Muscle of leg (tissue), 16 donors: ENCODE measurements at places on chromosomes 5 and 9.

- DNase-seq = peak; percentile 63
Measured at GRCh38 chr5:107099506-107099905, 571.2 kb downstream of the EFNA5 start.

- peak; percentile 21 for DNase-seq
Measured at GRCh38 chr5:112554101-112554977, 135.3 kb upstream of the EPB41L4A start.

DNA sequence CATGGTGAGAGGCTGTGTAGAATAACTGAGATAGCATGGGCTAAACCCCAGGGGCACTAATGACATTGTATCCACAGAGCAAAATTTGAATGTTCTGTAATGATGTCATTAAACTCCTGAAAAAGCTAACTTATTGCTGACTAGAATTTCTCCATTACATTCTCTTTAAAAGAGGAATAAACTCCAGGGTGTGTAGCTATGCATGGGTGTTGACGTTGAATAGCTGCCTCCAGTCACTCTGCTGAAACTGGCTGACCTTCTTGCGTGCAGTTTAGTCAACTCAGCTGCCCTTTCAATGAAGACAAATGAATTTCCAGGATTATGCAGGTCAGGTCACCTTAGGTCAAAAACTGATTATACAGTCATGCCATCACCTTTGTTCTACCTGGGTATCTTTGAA lies 617.5 kb upstream of the WWC1 start:
- DNase-seq = no peak

DNA sequence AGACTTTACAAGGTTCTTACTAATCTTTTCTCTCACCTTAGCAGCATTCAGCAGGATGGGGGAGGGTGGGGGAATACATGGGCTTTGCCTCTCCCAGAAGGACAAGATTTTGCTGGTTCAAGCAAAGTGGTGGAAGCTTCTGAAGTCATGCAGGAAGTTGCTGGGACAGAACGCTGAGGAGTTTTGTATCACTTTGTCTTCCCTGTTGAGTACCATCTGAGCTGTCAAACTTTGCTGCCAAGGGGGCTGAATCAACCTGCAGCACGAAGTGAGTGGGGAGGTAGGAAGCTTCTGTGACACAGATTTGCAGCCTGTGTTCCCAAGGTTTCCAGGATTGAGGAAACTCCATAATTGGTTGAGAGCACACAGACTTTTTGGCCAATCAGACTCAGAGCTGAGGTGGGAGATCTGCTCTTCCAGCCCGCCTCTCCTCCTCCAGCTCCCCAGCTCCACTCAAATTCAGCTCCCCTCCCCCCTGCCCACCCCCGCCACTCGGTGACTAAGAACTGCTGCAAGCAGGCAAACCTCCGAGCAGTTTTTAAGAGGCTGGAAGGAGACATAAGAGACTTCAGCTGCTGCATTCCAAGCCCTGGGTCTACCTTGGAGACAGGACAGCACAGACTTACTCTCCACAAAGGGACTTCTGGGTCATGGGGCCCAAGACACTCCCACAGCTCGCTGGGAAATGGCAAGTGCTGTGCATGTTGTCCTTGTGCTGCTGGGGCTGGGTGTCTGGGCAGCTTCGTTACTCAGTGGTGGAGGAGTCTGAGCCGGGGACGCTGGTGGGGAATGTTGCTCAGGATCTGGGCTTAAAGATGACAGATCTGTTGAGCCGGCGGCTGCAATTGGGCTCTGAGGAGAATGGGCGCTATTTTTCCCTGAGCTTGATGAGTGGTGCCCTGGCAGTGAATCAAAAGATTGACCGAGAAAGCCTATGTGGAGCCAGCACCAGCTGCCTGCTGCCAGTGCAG lies at the start of gene PCDHGC5:
Gene PCDHGC5 (plus strand): TSS at position 491 of the 971 bp plus-strand sequence. CDS start 160 bp downstream, at position 651.
- no peak for DNase-seq

- DNase-seq = no peak
Measured at GRCh38 chr5:96412868-96413449, 20.1 kb downstream of the PCSK1 start.

- DNase-seq = no peak
Measured at GRCh38 chr9:107228496-107229039, 54.5 kb upstream of the RAD23B start.

GRCh38 chr9:81819859-81820546 lies 108.2 kb upstream of the SPATA31D4 start:
- DNase-seq = no peak

DNA sequence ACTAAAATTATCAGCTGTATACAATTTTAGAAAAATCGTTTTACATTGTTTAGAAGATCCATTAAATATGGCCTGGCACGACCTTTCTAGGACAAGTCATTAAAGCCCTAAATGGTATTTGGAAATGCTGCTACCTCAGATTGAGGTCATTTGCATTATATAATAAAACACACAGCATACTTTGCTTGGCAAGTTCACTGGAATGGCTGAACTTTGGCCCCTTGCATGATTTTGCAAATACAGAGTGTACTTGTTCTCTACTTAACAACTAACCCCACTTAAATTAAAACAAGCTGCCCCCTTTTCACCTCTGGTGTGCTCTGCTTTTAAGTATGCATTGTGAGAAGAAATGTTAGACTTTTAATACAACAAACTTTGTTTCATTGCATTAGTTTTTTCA lies 860.1 kb downstream of the PTPRD start:
- DNase-seq = peak; percentile 56

- no peak for DNase-seq
Measured at GRCh38 chr9:72509635-72510034, 11.8 kb upstream of the TMC1 start.

DNA sequence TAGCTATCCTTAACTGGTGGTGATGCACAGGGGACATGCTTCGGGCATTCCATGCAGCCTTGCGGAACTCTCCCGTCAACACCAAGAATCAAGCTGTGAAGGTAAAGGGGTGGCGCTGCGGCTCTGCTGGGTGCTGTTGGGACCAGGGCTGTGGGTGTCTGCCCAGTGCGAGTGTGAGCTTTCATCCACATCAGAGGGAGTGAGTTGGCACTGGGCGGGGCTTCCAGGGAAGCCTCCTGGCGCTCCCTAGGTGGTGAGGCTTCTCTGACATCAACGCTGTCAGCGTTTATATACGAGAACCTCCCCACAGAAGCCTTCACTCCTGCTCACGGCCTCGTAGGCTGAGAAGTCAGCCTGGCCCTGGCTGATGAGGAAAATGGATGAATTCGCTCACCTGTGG lies 11.7 kb downstream of the ARPC5L start:
- DNase-seq = no peak

- DNase-seq = peak; percentile 65
Measured at GRCh38 chr5:132270706-132271105, 13.2 kb downstream of the PDLIM4 start.

DNA sequence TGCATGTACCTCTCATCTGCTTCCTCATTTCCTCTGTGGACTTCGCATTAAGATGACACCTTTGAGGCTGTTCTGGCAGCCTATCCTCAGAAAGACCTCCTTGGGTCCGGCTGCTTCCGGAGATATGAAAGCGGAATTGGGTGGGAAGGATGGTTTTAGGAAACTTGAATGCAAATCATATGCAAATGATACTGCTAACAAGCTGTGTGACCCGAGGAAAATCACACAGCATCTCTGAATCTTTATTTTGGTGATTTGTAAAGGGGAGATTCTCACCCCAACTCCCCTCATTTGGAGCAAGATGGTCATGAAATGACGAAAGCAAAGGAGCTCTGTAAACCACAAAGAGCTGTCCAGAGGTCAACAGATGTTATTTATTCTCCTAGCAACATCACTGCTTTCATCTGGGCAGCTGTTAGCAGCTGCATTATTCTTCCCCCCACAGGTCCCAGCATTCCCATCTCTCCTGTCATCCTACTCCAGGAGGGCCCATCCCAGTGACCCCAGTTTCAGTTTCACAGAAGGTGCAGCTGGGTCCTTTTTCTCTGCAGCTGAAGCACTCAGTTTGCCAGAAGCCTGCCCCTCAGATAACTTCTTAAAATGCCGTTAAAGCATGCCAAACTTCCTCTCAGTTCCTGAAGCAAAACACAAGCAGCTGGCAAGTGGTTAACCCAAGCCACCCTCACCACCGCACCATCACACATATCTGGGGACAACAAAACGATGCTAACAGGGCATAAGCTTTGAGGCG lies 269.5 kb downstream of the SEC61B start:
- peak; percentile 84 for DNase-seq

DNA sequence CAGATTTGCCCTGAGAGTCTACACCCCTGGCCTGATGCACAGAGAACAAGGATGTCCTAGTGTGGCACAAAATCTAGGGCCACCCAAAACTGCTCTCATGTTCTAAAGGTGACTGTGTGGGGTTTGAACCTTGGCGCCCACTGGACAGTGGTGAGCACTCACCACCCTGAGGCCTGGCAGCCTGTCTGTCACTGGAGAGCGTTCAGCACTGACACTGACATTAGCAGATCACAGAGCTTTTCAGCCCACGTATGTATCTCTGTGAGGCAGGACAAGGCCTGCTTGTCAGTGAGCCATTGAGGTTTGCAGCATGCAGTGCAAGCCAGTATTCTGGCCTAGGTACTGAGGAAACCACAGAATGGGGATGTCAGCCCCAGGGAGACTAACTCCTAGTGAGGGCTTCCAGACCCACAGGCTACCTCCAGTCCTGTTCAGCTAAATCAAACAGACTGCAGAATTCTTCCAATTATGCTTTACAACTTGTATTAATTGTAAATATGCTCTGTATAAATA lies 38.9 kb upstream of the SLC2A8 start:
- DNase-seq = no peak

DNA sequence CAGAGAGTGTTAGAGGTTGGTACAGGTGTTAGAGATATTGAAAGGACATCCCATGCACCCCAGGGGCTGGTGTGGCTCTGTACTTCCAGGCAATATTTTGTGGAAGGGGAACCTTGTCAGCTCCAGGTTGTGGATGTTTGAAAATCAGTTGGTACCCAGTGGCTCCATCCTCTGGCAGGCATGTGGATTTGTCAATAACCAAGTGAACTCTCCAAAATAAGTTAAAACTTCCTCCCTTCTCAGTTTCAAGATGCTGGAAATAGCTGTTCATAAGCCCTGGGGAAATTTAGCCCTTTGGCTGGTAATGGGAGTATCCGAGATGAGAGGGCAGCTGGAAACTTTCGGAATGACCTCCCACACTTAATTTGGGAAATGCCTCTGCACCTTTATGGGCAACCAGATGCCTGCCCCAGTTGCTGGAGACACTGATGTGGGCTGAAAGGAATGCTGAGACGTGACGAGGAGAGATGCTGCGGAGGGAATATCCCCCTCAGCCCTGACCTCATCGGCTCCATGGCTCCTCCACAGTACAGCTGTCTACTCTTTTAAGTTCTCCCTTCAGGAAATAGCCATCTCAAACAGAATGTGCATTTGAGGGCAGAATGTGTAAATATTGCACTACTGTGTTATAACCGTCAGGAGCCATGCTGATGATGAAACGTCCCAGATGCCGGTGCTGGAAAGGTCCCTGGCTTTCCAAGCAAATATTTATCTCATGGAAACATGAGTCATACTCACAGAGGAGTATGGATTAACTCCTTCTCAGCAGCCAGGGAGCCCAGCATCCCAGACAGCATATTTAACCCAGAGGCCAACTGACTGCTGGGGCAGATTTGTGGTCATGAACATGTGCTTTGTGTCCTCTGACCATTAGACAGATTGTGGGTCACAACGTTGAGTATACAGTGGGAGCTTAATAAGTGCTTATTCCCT lies 29.5 kb downstream of the TGFBI start:
- peak; percentile 98 for DNase-seq

DNA sequence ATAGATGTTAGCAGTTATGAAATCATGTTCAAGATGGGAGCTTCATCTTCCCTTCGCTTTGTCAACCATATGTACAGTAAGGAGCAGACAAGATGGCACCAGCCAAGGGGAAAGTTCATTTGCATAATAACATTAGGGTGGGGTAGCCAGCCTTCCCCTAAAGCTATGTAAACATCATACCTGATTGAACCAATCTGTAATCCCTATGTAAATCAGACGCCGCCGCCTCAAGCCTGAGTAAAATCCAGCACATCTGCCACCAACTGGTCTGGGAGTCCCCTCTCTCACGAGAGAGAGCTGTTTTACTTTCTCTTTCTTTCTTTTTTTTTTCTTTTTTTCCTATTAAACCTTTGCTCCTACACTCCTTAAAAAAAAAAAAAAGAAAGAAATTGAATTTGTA lies 30.8 kb upstream of the REEP2 start:
- DNase-seq = no peak

DNA sequence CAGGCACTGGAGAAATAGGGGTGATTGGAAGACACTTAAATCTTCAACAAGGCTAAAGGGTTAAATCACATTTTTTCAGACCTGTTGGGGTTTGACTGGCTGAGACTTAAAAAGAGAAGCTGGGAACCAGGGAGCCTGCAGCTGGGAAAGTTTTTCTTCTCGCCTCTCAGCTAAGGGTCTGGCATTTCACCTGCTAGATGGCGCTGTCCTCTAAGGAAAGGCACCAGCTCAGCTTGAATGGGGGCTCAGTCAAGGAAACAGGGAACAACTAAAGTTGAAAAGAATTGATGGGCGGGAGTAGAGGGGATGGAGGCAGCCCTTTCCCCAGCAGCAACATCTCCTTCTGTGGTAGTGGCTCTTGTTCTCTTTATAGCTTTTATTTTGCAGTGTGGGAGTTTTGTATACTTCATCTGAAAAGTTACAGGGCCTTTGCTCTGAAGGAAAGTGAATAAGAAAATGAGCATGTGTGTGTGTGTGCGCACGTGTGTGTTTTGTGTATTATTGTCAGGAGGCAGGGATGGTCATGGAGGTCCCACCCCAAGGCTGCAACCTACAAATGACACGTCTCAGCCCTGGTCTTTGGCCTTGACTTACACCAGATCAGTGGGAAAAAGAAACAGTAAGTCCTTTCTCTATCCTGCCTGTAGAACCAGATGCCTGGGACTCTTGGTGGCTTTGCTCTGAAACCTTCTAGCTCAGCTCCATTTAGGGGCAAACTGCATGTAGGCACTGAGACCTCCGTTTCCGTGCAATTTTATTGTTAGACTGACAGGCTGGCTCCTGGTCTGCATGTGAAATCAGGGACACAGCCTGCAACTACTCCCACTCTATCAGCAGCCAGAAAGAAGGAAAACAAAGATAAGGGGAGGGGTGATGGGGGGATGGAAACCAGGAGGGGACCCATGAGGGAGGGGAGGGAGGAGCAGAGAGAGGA lies 316.2 kb upstream of the CLINT1 start:
- peak; percentile 96 for DNase-seq

GRCh38 chr5:150122158-150122510 lies 33.5 kb downstream of the PDGFRB start:
- no peak for DNase-seq

GRCh38 chr9:114936581-114936980 lies 6.2 kb upstream of the TNFSF8 start:
- DNase-seq = peak; percentile 59
